ENCODE measurements at places on chromosomes 4 and X. TPM values are rescaled to one million over a fixed set of nuclear protein-coding genes. Genes with fewer than 3 reads are reported as not detected.

DNA sequence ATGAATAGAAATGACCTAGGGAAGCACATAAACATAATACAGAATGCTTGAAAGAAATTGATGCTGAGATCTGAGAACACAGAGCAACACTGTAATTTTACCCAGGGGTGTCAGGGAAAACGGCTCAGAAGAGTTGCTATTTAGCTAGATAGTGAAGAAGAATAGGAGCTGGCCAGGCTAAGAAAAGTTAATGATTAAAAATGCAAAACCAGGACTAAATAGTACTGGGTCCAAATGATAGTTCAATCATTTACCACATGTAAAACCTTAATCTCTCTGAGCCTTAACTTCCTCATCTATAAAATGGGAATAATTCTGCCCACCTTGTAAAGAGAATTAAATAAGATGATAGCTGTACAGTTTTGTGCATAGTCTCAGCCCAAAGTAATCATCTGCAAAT is 97.1 kb downstream of the PARM1 start:
- no peak overlapping the region for H3K27ac ChIP-seq
- no peaks in the 10 kb centered on the region for H3K4me1 ChIP-seq
- no peak for DNase-seq
- H3K27me3 ChIP-seq: no peaks in the 10 kb centered on the region

TLR1 gene
- not detected for total RNA-seq

DNA sequence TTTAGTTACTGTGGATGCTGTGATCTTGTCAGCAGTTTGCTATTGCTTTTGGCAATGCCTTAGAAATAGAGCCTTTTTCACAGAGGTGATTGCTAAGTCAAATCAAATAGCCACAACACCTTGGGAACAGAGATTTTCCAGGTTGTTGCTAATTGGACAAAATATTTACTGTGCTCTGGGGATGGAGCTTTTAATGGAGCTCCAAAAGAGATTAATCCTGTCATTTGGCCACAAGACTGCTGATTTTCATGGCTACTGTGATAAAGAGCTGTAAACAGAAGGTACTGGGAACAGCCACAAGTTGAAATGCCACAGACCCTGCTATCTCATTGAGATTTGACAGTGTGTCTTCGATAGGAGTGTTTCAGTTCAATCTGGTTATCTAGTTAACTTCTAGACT is 1715.2 kb upstream of the ADGRL3 start:
- no peaks in the 10 kb centered on the region for H3K4me1 ChIP-seq
- no peak overlapping the region for H3K4me3 ChIP-seq
- H3K36me3 ChIP-seq: no peaks in the 10 kb centered on the region
- no peaks in the 10 kb centered on the region for H3K27me3 ChIP-seq
- H3K27ac ChIP-seq: no peak overlapping the region
- DNase-seq: no peak

GYPE gene
- total RNA-seq: not detected

LRAT gene
- total RNA-seq: 0.91 TPM

GRCh38 chr4:71630803-71631202 is 153.1 kb downstream of the GC start:
- no peaks in the 10 kb centered on the region for H3K36me3 ChIP-seq
- H3K4me1 ChIP-seq: no peaks in the 10 kb centered on the region
- H3K4me3 ChIP-seq: no peak overlapping the region
- H3K27me3 ChIP-seq: no peaks in the 10 kb centered on the region
- H3K27ac ChIP-seq: no peak overlapping the region
- DNase-seq: no peak

BEX2 gene
- 24.5 TPM for total RNA-seq

CLCN4 gene
- total RNA-seq: 11.1 TPM

MAGEB10 gene
- total RNA-seq: not detected

EDNRA gene
- 0.58 TPM for total RNA-seq

TRAM1L1 gene
- 0.48 TPM for total RNA-seq

GRCh38 chr4:106316773-106317409 is 541 bp downstream of the AIMP1 start:
- peaks cover 37% of the 10 kb centered on the region for H3K4me1 ChIP-seq
- H3K36me3 ChIP-seq: no peaks in the 10 kb centered on the region
- no peak overlapping the region for H3K27ac ChIP-seq
- H3K4me3 ChIP-seq: peak overlapping the region; percentile 75
- no peaks in the 10 kb centered on the region for H3K27me3 ChIP-seq

GRCh38 chr4:10413177-10413576 is 44.0 kb downstream of the ZNF518B start:
- no peaks in the 10 kb centered on the region for H3K36me3 ChIP-seq
- H3K27ac ChIP-seq: no peak overlapping the region
- DNase-seq: no peak
- no peaks in the 10 kb centered on the region for H3K4me1 ChIP-seq
- no peaks in the 10 kb centered on the region for H3K27me3 ChIP-seq

DNA sequence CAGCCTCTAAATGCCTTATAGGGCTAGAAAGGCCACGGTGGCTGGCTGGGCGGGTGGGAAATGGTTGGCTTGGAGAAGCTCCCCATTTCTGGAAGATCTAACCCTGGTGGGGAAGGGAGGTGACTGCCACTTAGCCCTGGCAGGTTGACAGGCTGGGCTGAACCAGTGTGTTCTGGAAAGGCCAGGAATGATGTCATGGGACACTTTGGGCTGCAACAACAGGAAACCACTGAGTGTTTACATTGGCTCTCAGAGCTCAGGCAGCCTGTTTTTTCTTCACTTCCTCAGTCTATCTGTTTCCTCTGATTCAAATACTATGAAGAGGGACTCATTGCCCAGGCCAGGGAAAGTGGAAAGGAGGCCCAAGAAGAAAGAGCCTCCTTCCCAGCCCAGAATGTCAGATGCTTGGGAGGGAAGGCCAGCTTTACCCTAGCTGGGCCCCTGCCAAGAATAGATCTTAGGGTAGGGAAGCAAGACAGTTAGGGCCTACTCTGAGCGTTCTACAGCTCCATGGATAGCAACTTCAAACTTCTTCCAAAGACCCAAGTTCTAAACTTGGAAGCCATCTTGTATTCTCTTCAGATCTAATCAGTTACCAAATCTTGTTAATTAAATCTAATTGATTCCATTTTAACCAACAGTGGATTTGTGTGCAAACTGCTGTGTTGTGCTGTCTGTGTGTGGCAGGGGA is 65.8 kb upstream of the MSN start:
- H3K4me1 ChIP-seq: no peaks in the 10 kb centered on the region
- no peaks in the 10 kb centered on the region for H3K36me3 ChIP-seq
- no peak for DNase-seq
- H3K27me3 ChIP-seq: no peaks in the 10 kb centered on the region
- H3K27ac ChIP-seq: no peak overlapping the region

- DNase-seq: peak; percentile 66
- no peaks in the 10 kb centered on the region for H3K36me3 ChIP-seq
- no peak overlapping the region for H3K4me3 ChIP-seq
- H3K27ac ChIP-seq: no peak overlapping the region
- H3K27me3 ChIP-seq: no peaks in the 10 kb centered on the region
Measured at GRCh38 chr4:143773998-143774895, 73.8 kb upstream of the FREM3 start.

PDZD4 gene
- total RNA-seq: 1.3 TPM

DNA sequence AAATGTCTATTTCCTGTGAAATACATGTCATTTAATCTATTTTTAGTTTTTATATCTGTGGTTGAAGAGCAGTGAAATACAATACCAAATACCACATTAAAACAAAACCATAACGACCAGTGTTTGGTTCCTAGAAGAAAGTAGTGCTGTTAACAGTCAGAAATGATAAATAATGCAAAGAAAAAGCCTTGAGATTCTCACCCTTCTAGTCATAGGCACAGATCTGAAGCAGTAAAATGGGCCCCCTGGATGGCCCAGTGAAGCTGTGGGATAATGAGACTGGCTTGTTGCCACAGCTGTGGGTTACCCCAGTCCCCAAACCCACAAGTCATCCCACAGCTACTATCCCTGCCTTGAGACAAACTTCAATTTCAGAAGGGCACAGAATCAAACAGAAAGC is 137.3 kb upstream of the RPL34 start:
- H3K27me3 ChIP-seq: no peaks in the 10 kb centered on the region
- DNase-seq: no peak
- H3K27ac ChIP-seq: no peak overlapping the region
- H3K36me3 ChIP-seq: no peaks in the 10 kb centered on the region
- no peaks in the 10 kb centered on the region for H3K4me1 ChIP-seq
- no peak overlapping the region for H3K4me3 ChIP-seq

DNA sequence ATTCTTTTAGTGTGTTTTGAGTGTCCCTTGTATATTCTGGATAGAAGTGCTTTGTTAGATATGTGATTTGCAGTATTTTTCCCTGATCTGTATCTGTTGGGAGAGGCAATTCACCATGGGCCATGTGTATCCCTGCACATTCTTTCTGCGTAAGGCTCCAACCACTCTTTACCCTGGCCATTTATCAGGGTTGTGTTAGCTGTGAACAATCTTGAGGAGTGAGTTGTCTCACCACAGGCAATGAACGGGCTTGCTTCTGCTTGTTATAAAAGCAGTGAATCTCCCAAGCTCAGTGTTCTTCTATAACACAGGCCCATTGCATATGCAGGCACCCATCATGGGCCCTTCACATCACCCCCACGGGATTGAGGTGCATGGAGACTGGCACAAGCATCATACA is 18.9 kb upstream of the SMIM10 start:
- H3K4me3 ChIP-seq: no peak overlapping the region
- H3K27ac ChIP-seq: no peak overlapping the region
- no peaks in the 10 kb centered on the region for H3K27me3 ChIP-seq
- no peaks in the 10 kb centered on the region for H3K36me3 ChIP-seq
- DNase-seq: no peak

TBC1D1 gene
- total RNA-seq: 28.5 TPM

GRCh38 chrX:31092476-31092875 is 20.6 kb upstream of the FTHL17 start:
- H3K36me3 ChIP-seq: no peaks in the 10 kb centered on the region
- H3K27me3 ChIP-seq: no peaks in the 10 kb centered on the region
- H3K4me3 ChIP-seq: no peak overlapping the region
- DNase-seq: no peak

- no peaks in the 10 kb centered on the region for H3K27me3 ChIP-seq
- no peaks in the 10 kb centered on the region for H3K4me1 ChIP-seq
- DNase-seq: no peak
- no peaks in the 10 kb centered on the region for H3K36me3 ChIP-seq
Measured at GRCh38 chrX:96770315-96770714, 85.7 kb downstream of the DIAPH2 start.

NR3C2 gene
- total RNA-seq: 0.12 TPM

GRCh38 chr4:152870606-152871005 is 65.5 kb upstream of the FHDC1 start:
- no peak overlapping the region for H3K27ac ChIP-seq
- H3K4me1 ChIP-seq: no peaks in the 10 kb centered on the region
- no peaks in the 10 kb centered on the region for H3K27me3 ChIP-seq
- H3K36me3 ChIP-seq: no peaks in the 10 kb centered on the region

DNA sequence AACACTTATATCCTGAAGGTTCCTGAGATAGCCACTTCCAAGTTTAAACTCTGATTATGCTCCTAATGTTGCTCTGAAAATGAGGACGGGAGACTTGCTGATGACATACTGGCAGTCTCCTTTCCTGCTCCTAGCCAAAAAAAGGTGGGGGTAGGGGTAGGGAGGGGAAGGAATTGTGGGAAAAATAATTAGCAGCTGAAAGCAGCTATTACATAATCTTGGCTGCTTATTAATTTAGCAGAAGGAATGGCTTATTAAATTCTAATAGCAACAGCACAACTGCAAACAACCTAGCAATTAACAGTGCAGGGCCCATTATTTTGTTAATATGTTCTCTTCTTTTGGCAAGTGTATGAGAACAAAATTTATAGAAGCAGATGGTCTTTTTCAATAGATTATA is 2.0 kb upstream of the AP1S2 start:
- no peak overlapping the region for H3K4me3 ChIP-seq
- H3K4me1 ChIP-seq: no peaks in the 10 kb centered on the region
- H3K27me3 ChIP-seq: no peaks in the 10 kb centered on the region
- no peaks in the 10 kb centered on the region for H3K36me3 ChIP-seq

DNA sequence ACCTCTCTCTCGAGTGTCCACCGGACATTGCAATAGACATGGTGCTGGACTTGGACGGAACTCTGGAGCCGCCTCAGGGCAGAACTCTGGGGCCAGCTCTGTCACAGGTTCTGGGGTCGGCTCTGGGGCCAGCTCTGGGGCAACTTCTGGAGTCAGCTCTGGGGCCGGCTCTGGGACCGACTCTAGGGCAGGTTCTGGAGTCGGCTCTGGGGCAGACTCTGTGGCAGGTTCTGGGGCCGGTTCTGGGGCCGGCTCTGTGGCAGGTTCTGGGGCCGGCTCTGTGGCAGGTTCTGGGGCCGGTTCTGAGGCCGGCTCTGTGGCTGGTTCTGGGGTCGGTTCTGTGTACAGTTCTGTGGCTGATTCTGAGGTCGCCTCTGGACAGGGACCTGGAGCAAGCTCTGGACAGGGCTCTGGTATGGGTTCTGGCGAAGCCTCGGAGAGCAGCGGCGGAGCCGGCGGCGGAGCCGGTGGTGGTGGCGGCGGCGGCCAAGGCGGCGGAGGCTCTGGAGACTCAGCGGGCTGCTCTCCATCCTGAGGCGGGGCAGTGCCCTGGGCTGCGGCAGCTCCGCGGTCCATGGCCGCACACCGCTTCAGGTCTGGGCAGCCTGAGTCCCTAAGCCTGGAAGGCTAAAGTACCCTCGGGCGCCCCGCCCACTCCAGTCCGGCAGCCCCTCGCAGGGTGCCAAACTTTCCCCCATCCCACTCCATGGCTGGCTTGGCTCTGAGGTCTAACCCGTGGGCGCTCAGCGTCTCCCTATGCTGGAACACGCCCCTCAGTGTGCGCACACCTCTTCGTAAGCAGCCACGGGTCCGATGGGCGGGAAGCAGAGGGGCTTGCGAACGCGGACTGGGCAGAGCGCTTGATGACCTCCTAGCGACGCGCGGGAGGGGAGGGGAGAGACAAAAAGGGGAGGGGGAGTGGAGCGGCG is at the start of gene DGKK:
TSS of gene DGKK (minus strand) at position 723 of the 929 bp plus-strand sequence. CDS start at position 576, 147 bp downstream.
- peak within 1 kb of the TSS; percentile 43 for H3K4me3 ChIP-seq
- peak; percentile 69 for DNase-seq
- no peaks in the 10 kb centered on the region for H3K4me1 ChIP-seq

DNA sequence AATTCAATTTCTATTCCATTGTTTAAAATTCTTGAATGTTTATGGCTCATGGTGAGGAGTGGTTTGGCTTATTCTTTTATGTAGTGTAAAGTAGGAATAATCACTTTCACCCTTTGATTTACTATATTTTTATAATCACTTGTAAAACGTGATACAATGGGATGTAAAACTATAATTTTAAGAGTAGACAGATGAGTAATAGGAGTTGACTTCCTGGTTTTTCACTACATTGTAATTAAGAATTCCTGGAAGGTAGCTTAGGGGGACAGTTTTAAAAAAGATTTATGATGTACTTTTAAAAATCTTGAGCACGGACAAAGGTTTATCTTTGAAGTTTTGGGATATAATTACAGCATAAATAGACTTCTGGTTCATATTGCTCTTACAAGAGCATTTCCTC is 65.3 kb downstream of the PDGFC start:
- H3K4me1 ChIP-seq: no peaks in the 10 kb centered on the region
- no peak overlapping the region for H3K4me3 ChIP-seq
- H3K36me3 ChIP-seq: no peaks in the 10 kb centered on the region
- H3K27me3 ChIP-seq: no peaks in the 10 kb centered on the region
- DNase-seq: no peak
- H3K27ac ChIP-seq: no peak overlapping the region

DNA sequence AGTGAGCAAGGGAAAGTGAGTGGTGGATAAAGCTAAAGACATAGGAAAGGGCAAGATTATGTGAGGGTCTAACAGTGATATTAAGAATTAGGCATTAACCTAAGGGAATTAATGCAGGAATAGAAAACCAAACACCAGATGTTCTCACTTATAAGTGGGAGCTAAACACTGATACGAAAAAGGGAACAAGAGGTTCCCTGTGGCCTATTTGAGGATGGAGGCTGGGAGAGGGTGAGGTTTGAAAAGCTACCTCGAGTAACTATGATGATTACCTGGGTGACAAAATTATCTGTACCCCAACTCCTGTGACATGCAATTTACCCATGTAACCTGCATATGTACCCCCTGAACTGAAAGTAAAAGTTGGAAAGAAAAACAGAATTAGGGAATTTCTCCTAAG is 79.0 kb downstream of the ANXA3 start:
- H3K36me3 ChIP-seq: peaks cover 1% of the 10 kb centered on the region
- no peaks in the 10 kb centered on the region for H3K27me3 ChIP-seq
- peak overlapping the region; percentile 61 for H3K27ac ChIP-seq

All from Caco-2 (cell line).